T-helper 22 cell (primary cell): ENCODE measurements at places on chromosomes 12 and 14.

DNA sequence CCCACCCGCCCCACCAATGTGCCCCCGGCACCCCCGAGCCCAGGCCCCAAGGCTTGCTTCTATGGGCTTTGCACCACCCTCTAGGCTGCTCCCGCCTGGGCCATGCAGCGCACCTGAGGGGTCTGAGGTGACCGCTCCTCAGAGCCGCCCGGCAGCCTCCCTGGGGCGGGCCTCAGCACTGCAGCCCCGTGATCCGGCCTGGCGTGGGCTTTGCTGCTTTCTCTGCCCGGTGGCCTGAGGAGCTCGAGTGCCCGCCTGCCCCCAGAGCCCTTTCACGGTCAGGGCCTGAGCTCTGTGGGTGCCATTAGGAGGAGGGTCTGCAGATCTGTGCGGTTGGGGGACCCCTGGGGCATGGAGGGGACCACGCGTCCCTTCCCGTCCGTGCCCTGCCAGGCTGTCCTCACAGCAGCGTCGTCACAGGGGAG, 6.2 kb downstream of the MTA1 start:
- DNase-seq = no peak

DNA sequence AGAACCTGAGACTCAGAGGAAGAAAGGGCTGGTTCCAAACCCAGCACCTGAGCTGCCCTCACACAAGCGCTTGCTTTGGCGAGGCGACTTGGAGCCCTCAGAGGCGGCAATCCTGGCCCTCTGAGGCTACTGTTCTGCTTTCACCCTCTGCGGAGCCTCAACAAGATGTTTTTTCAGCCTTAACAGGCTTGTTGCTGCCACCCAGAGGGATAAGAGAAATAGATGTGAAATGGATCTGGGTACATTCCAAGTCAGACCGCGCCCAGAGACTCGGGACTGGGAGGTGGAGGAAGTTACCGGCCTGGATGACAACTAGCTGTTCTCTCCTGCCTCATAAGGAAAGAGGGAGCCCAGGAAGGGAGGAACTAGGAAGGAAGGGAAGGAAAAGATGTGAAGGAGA, 89.6 kb downstream of the TTC7B start:
- no peak for DNase-seq

DNA sequence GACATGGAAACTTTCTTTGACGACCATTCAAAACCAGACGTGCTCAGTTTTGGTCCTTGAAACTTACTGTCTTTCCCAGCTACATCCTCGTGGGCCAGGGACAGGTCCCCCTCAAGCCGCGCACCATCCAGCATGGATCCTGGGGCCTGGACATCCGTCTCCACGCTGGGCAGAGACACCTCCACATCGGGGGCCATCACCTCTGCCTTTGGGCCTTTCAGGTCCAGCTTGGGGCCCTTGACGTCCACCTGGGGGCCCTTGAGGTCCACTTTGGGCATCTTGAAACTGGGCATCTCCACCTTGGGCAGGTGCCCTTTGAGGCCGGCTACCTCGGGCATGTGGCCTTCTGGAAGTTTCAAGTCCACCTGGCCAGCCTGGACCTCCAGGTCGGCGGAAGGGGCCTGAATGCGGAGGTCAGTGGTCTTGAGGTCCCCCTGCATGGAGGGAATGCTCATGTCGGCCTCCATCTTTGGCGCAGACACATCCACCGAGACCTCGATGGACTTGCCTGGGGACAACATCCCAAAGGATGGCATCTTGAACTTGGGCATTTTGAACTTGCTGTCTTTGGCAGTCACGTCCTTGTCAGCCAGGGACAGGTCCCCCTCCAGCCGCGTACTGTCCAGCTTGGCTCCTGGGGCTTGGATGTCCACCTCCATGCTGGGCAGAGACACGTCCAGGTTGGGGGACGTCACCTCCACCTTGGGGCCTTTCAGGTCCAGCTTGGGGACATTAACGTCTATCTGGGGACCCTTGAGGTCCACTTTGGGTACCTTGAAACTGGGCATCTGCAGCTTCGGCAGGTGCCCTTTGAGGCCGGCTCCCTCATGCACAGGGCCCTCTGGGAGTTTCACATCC, 17.1 kb downstream of the PLD4 start:
- DNase-seq = no peak

DNA sequence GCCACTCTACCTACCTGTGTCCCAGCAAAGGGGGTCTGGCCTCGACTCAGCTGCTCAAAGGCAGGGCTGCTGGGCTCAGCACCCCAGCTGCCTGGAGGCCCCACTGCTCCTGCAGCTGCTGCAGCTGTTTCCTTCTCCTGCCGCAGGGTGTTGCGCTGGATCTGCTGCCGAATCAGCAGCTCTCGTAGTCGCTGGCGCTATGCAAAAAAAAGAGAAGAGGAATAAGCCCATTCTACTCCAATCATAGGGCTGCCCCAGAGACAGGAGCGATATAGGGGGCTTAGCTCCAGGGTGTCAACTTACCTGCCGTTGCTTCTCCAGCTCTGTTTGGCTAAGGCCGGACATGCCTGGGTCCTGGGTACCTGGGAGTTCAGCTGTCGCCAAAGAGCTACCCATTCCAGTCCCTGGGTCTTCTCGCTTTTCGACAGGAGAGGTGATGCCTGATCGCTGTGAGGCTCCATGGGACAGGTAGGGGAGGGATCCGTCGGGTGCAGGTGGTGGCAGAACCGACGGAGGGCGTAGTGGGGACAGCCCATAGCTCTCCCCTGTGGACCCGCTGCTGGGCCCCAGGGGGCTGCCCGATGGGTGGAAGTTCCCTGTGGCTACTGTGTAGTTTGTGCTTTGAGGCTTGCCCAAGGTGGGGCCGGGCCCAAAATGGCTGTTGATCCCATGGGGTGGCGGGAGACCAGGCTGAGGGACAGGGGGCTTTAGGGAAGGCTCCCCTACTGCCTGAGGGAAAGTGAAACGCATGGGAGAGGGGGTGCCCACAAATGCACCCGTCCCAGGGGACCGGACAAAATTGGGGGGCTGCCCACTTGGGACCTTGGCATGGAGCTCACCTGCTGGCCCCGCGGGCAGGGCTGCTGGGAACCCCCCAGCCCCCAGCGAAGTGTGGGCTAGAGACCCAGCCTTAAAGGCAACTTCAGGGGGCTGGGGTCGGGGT, 20.9 kb downstream of the KMT2D start:
- no peak for DNase-seq

DNA sequence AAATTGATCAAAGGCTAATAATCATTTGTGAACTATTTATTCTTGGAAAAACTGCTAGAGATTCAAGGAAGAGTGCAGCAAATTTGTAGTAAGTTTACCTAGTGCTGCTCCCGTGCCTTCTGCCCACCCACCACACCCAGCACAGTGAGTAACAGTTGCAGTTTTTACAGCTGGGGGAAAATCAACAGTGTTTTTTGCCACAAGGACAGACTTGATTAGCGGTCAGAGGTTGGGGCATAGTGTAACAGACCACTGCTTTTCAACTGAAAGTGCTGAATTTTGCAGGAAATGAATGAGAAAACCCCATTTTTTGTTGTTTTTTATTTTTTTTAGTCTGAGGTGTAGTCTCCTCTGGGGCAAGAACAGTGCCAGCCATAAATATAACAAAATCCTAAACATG, 7.5 kb upstream of the KLRK1 start:
- DNase-seq = no peak
